Activated T-cell treated with anti-CD3 and anti-CD28 coated beads for 4 hours (primary cell): ENCODE measurements at places on chromosomes 6 and 20.

DNA sequence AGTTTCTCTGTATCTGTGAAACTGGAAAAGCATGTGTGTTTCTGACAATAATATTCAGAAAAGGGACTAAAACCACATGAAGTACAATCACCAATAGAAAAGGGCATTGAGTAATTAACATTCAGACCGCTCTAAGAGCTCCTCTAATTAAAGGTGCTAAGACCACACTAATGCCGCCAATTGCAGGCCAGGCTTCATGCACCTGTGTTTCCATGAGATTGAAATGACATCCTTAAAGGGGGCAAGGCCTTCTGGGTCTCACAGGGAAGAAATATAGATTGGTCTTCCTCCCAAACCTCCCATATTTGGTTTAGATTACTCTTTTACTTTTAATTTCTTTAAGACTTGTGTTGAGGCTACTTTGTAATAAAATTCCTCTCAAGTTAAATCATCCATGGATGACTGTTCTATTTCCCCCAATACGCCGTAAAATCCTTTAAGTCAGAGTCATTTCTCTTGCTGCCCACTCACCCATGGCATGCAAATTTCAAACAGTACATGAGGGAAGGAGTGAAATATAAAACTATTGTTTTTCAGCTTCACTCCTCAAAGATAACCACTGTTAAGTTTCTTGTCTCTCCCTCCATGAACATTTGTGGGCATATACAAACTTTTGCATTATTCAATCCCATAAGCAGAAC lies 110.6 kb downstream of the UBE3D start:
- DNase-seq: no peak

GRCh38 chr6:76230711-76231110 lies 158.2 kb upstream of the IMPG1 start:
- DNase-seq: no peak

DNA sequence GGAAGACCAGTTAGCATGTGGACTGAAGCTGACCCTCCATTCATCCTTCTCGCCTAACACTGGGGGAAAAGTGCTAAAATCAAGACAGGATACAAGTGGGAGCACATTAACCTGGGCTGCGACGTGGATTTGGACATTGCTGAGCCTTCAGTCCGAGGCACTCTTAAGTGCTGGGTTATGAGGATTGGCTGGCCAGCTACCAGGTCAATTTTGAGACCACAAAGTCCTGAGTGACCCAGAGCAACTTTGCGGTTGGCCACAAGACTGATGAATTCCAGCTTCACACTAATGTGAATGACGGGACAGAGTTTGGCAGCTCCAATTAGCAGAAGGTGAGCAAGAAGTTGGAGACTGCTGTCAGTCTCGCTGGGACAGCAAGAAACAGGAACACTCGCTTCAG lies 20.7 kb downstream of the FUCA2 start:
- no peak for DNase-seq

DNA sequence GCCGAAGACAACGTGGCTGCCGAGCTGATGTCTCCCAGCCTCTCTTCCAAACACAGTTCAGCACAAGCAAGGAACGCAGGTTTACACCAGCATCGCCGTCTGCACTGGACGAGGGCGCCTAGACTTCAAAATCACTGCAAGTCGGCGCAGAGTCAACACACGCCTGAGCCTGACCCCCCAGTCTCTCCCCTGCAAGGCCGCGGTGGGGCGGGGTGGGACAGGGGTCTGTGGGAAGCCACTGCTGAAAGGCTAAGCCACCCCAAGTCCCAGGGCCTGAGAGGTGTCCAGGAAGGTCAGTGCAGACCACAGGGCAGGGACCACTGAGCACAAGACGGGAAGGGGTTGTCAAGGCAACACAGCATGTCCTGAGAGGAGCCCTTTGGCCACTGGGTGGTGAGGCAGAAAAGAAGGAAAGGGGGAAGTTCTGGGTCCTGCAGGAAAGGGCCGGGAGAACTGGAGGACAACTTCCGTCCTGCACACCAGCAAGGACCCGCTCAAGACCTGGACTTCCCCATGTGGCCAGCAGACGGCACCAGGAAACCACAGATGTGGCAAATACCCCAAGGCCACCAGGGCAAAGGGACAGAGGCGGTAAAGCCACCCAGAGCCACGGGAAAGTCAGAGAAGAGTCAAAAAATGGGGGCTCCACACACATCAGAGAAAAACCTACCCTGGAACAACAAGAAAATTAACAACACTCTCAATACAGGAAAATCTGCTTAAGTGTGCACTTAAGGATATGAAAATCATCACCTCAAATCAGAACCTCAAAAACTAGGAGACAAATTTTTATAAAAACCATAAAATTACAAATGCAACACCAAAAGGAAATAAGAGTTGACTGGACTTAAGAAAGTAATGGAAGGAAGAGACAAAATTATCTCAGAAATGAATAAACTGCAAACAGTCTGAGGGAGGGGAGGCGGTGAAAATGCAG lies 84.8 kb downstream of the TAF4 start:
- no peak for DNase-seq

DNA sequence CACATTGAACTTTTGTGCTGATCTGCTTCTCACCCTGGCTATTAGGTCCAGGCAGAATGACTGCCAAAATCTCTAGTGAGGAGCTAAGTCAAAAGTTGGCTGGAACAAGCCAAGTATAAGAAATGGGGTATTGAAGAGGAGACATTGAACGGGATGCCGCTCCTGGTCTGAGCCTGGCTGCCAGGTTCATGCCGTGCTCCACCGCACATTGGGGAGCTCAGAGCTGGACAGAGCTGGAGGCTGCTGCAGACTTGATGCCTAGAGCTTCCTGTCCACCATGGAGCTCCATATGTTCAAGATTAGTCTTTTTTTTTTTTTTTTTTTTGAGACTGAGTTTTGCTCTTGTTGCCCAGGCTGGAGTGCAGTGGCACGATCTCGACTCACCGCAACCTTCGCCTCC lies 4.1 kb upstream of the IFT52 start:
- DNase-seq: no peak

DNA sequence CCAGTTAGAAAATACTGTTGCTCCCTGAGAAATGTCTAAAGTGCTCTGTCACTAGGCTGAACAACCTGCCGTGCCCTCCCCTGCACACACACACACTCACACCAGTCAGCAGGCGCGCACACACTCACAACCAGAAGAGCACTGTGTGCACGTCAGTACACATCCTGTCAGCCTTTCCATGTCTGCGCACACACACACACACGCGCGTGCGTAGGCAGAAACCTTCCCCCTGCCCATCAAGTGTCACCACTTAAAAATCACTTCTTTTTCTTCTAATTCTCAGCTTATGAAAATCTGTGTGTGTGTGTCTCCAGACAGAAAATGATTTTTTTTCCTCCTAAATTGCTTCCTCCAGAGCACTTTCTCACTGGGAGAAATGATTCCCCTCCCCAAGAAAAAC lies 100.3 kb downstream of the EDN3 start:
- DNase-seq: peak; percentile 14

- DNase-seq: no peak
These were observed 47.1 kb downstream of the ELMO2 start for GRCh38 chr20:46359233-46359751.

- DNase-seq: no peak
These were observed 32.2 kb upstream of the CHD6 start for GRCh38 chr20:41650231-41650948.

DNA sequence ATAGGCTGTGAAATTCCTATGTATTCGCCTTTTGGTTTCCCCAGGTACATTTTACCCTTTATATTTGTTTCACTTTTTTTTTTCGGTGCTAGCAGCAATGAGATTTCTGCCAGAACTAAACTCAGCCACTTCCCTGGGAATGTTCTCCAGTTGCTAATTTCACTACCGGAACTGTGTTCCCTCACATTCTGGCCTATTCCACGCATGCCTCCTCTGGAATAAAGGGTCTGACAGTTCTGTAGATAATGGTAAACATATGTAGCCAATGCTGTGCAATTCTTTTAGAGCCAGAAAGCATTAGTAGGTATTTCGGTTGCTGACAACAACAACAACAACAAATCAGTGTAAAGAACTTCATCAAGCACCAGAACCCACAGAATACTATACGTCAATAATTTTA lies 96.1 kb upstream of the TBX18 start:
- no peak for DNase-seq
